GM23338 (cell line): ENCODE measurements at places on chromosomes 5 and 9.

DNA sequence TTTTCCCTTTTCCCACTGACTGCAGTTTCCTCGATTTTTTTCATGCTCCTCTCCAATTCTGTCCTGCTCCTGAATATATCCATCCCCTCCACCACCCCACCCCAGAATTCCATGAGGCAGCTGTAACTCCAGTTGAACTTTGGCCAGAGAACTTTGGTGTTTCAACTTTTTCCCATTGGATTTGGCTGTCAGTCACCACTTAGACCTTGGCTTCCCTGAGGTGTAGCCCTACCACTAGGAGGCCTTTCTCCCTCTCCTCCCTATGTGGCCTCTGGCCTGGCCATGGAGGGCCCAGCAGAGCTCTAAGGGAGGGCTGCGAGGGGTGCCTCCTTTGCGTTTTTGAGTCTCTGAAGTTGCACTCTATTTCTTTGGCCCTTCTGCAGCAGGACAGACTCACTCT is 261.3 kb downstream of the PIK3R1 start:
- DNase-seq, result peak; percentile 25

DNA sequence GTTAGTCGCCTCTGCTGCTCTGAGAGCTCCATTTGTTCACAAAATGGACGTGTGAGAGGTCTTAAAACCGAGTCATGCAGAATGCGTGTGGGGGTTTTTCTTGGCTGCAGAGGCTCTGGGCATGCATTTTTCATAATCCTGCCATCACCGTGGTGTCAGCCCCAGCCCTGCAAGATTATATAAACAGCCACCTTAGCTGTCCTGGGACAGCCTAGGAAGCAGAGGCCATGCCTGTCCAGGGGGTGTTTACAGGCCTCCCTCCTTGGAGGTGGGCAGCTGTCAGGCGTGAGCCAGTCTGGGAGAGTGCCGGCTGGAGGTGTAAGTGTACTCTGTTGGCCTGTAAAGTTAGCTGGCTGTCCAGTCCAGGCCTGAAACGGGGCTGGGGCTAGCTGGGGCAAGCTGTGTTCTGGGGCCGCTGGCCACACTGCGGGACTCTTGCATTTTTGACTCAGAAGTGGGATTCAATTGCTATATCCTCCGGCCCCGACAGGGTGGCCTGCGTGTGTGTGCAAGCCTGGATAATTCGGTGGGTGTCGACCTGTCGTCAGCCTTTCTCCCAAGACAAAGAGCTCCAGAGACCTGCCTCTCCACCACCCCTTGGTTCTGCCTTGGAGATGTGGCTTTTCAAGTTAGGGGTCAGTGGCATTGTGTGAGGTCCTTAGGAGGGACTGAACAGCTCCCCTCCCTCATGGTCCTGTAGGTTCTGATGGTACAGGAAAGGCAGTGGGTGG is 2.4 kb downstream of the WNK2 start:
- no peak for DNase-seq

DNA sequence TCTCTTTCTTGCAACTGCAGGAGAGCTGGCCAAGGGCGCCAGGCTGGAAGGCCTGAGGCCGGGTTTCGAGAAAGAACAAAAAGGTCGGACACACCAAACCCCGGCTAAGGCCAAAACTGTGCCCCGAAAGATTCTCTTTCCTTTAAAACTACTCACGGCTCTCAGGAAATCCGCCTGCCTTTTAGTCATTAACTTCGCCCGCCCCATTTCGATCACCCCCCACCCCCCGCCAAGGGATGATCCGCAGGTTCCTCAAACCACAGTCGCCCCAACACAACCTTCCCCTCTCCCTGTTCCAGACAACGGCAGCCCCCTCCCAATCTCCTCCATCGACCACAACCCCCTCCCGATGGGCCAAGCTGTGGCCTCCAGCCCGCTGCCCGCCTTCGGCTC is 536 bp downstream of the FEM1C start:
- DNase-seq, result no peak

DNA sequence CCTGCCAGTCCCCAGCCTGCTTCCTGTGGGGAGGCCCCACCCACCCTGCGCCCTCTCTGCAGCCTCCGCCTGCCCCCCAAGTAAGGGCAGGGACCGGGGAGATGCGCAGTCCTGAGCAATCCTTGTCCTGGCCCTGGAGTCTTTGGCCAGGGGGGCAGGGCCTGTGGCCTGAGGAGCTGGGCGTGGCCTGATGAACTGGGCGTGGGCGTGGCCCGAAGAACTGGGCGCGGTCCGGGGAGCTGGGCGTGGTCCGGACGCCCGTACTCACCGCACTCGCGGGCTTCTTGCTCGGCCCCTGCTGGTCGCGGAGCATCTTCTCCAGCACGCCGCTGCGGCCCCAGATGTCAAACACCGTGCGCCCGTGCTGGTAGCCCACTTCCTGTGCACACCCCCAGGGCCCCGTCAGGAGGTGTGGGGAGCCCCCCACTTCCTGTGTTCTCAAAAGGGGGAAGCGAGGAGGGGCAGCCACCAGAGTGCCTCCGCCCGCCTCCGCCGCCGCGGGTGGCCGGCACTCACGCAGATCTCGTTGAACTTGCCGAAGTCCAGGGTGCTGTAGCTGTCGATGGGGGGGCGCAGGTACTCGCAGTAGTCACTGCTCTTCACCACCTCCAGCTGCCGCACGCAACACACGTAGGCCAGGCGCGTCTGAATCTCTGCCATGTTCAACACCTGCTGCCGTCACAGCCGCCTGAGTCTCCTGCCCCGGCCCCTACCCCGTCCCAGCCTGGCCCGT is 2.7 kb upstream of the NSMF start:
- DNase-seq, result peak; percentile 92
